Tibial artery (tissue), 4 donors: ENCODE measurements at places on chromosomes 2 and 18.

DNA sequence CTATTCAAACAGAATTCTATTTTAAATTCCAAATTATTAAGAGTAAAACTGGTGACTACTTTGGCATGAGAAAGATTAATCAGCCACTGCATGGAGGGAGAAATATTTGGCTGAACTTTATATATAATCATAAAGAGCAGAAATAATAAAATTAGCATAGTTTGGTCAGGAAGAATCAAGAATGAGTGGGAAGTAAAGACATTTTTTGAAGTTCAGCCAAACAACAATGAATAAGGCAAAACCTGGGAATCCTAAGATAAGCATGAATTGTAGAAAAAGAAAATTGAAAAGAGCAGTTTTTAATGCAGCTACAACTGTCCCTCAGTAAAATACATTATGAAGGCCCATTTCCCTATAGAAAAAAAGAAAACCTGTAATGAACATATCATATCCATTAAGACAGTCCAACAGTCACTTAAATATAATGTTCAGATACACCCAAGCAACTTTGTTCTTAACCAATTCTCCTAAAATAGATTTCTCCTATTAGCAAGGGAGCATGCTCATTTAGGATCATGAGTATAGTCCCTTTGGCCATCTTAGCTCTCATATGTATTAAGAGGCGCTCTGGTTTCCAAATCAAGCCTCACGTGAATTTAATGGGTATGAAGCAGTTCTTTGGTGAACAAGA, 6.5 kb downstream of the TMEM17 start:
- H3K27ac ChIP-seq: no peak overlapping the region
- no peak for DNase-seq
- H3K4me1 ChIP-seq: peaks cover 4% of the 10 kb centered on the region
- no peak overlapping the region for H3K4me3 ChIP-seq
- H3K27me3 ChIP-seq: no peaks in the 10 kb centered on the region

- no peak overlapping the region for H3K4me3 ChIP-seq
- no peak for DNase-seq
- no peak overlapping the region for H3K27ac ChIP-seq
- no peaks in the 10 kb centered on the region for H3K36me3 ChIP-seq
- H3K4me1 ChIP-seq: no peaks in the 10 kb centered on the region
- no peaks in the 10 kb centered on the region for H3K27me3 ChIP-seq
These were observed 10.0 kb downstream of the ZAP70 start for GRCh38 chr2:97723156-97724072.

DNA sequence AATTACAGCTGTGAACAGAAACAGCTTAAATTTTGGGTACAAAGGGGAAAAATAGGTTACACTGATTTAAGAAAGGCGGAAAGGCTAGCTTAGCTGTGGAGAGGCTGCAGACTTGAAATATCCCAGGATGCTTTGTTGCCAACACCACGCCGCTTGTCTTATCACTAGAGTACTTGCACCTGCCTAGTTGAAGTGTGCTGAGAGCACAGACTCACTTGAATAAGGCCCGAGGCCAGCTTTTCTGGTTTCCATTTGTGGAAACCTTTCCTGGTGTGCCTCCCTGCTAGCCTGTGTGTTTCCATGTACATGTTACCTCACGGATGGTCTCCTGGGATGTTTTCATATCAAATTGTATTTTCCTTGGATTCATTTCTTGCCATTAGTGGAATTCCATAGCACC, 3.2 kb downstream of the CABLES1 start:
- no peaks in the 10 kb centered on the region for H3K36me3 ChIP-seq
- no peaks in the 10 kb centered on the region for H3K27me3 ChIP-seq
- no peak overlapping the region for H3K27ac ChIP-seq

DNA sequence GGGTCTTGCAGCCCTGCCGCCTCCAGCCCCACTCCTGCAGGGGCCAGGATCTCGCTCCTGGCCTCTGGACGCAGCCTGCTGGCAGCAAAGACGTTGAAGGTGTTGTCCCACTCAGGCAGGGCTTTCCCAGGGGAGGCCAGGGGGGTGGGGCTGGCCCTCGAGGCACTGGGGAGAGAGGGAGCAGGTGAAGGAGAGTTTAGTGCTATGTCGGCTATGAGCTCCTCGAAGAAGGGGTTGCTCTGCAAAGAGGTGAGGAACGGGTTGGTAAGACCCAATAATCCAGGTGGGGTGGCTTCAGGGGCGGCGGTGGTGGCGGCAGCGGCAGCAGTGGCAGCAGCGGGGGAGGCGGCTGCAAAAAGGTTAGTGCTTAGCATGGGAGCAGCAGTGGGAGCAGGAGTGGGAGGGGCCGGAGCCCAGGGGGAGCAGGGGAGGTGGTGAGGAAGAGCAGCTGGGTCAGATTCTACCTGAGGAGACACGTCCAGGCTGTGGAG, 9.7 kb upstream of the SFXN5 start:
- no peak overlapping the region for H3K27ac ChIP-seq
- no peak overlapping the region for H3K4me3 ChIP-seq
- H3K4me1 ChIP-seq: no peaks in the 10 kb centered on the region
- peaks cover 7% of the 10 kb centered on the region for H3K36me3 ChIP-seq
- DNase-seq: no peak

DNA sequence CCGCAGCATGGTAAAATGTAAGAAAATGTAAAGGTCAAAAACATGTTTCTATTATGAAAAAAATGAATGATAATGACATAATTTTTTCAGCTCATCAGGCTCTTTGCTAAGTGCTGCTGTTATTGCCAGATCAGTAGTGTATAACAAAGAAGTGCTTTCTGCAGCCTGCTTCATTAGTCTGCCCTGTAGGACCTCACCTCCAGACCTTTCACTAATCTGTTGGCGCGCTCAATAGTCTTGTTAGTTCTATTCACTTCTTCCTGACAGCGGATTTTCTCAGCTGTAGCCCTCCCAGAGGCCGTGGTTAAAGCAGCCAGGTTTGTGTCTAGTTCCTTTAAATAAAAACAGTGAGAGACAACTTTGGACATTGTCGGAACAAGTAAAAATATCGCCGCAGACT, 97.7 kb downstream of the CDCA7 start:
- no peak for DNase-seq
- no peaks in the 10 kb centered on the region for H3K27me3 ChIP-seq
- no peak overlapping the region for H3K27ac ChIP-seq
- H3K36me3 ChIP-seq: no peaks in the 10 kb centered on the region
- H3K4me1 ChIP-seq: no peaks in the 10 kb centered on the region
- H3K4me3 ChIP-seq: no peak overlapping the region

DNA sequence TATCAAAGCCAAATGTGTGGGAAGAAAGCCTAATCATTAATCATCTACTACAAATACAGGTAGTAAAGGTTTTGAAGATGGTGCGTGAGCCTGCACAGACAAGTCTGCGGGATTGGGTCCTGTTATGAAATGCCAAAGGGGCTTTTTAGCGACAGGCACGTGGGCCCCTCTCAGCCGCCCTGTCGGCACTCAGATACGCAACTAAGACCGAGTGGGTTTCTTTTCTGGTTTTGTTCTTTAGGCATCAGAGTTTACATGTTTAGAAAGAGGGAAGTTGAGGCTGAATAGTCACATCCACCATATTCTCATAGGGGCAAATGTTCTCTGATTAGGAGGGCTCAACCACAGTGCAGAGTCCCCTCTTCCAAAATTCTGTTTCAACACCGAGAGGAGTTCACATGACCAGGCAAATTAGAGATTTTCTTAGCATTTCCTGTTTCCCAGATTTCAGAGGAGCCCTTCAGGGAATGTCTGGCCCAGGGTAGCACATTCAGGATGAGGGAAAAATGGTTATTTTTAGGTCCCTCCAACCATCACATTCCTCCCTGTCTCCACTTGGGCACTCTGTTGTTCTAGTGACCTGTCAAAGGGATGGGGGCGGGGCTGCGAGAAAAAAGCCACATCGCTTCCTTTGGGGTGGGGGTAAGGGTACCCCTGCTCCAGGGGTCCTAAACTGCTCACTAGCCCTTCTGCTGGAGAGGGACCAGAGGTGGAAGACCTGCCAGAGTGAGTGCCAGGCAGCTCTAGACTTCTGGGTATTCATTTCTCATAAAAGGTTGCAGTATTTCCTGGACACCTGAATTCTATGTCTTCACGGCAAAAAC, 159.2 kb downstream of the BCL2 start:
- no peak overlapping the region for H3K4me3 ChIP-seq
- no peaks in the 10 kb centered on the region for H3K36me3 ChIP-seq
- no peak for DNase-seq
- H3K4me1 ChIP-seq: peaks cover 69% of the 10 kb centered on the region
